Fibroblast of skin of left quadriceps (primary cell): ENCODE measurements at places on chromosomes 7 and 10.

- no peak for DNase-seq
Measured at GRCh38 chr7:143382791-143383641, 1.9 kb downstream of the ZYX start.

DNA sequence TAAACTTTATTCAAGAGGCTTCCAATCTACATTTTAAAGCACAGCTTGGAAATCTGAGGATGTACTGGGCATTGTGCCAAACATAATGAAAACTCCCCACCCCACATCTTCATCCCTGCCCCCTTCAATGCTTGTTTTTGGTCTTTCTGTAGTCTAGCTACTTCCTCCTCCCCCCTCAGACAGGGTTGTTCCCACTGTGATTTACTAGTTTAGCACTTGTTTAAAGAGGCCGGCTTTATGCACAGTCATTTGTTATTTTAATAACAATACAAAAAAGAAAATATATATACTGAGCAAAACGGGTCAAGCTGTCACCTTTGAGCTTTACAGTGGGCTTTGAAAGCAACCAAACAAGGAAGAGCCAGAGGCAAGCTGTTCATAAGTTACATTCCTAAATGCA is 132.6 kb downstream of the CHRM2 start:
- DNase-seq = no peak

GRCh38 chr10:69449841-69450240 is 1.4 kb upstream of the TSPAN15 start:
- DNase-seq = no peak

DNA sequence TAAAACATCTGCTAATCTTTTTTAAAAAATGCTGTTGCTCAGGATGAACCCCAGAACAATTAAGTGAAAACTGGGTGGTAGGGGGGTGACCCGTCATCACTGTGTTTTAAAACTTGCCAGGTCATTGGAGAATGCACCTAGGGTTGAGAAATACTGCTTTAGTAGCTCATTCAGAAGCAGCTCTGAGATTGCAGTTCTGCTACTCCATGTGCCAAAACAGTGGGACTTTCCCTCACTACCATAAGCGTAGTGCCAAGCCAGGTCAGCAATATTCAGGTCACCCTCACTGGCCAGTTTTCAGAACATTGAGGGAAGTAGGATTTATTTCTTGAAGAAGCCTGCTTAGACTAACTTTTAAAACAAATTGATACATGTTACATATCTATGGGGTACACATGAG is 5.2 kb downstream of the STEAP2 start:
- no peak for DNase-seq

DNA sequence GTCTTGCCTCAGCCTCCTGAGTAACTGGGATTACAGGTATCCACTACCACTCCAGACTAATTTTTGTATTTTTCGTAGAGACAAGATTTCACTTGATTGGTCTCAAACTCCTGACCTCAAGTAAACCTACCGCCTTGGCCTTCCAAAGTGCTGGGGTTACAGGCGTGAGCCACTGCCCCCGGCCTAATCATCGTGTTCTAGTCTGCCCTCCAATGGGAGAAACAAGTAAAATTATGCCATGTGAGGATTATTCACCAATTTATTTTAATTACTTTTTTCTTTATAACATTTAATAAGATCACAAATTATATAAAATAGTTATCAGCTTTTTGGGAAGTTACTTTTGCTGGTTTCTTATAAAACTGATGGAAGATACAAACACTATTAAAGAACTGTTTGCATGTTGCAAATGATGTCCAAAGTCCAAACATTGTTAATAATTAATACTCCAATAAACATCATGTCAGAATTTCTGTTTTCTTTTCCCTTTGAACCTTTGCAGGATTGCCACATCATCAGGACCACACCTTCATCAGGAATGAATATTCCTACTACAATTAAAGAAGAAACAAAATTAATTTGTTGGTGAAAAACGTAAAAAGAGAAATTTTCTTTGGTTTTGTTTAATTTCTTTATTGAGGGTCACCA is 786 bp upstream of the AKR1C4 start:
- no peak for DNase-seq

DNA sequence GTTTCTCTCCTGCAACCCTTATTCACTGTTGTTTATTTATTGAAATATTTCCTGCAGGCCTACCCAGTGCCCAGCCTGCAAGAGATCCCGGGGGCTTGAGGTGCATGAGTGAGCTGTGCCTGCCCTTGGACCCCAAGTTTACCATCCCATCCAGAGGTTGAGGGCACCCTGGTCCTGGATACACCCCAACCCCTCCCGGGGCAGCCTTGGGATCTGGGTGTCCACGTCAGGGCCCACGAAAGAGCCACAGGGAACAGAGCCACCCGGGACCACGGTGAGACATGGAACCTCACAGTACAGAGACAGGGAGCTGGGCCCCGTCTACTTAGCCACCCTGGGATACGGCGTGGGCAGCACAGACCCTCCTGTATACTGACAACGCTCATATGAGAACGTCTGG is 28.8 kb upstream of the PDGFA start:
- DNase-seq = no peak

DNA sequence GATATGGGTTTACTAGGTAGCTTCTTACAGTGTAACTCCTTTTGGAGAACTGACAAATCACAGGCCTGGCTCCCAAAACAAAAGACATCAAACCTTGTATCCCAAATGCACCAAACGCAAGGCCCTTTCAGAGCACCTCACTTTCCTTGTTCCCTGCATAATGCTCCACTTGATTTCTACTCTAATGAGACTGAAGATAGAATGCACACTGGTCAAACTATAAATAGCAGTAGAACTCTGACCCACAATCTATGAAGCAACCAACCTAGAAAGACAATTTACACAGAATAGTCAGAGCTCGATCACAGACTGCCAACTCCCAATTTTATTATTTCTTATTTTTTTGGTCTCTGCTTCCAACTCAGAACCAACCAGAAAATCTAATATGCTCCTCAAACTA is 214.4 kb downstream of the CACNA2D1 start:
- DNase-seq = no peak

- peak; percentile 73 for DNase-seq
Measured at GRCh38 chr10:89129911-89130310, 77.2 kb downstream of the CH25H start.

DNA sequence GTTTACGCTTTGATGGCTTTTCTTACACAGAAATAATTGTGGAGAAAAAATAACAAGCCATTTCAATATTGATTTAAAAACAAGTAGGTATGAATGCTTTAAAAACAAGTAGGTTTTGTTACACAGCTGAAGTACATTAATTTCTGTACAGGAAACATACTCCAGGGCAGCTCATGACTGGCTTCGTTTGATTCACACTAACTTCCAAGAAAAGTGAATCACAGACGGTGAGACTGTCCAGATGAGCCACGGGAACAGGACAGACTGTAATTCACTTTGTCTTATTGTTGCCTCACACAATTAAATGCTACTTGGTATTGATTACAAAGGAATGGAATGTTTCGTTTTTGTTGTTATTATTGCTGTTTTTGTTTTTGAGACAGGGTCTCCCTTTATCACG is 26.6 kb upstream of the SNX10 start:
- no peak for DNase-seq

- DNase-seq = no peak
Measured at GRCh38 chr10:18684416-18684815, 25.2 kb downstream of the ARL5B start.

GRCh38 chr10:11610826-11611247 is 613 bp downstream of the USP6NL start:
- DNase-seq = no peak

GRCh38 chr7:64551375-64552142 is 11.3 kb downstream of the ZNF680 start:
- no peak for DNase-seq

GRCh38 chr10:74898201-74898976 is 72.0 kb downstream of the KAT6B start:
- DNase-seq = no peak

DNA sequence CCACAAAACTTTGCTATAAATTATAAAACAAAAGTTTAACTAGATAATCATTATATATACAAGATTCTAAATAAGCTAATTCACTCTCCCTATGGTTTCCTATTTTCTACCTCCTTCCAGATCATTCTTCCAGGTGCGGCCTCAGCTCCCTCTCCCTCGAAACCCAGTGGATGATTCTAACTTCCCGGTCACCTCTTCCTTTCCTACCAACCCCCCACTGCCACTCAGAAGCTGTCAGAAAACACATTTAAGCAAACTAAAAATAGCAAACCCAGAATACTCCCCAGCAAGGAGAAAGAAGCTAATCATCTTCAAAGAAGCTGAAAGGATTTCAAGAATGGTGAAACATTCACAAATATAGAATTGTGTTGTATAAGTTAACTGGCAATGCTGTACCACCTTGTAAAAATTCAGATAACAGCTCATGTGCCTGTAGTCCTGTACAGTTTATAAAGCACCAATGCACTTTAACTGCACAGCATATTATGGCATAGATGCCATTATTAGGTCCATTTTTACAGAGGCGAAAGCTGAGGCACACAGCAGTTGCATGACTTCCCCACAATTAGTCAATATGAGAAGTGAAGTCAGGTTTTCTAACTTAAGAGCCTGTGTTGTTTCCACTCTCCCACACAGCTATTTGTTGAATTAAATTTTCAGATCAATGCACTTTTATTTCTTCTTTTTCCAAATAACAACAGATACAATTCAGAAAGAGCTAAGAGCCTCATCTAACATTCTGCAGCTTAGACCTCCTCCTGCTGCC is 13.7 kb upstream of the DNTT start:
- no peak for DNase-seq

- peak; percentile 85 for DNase-seq
Measured at GRCh38 chr10:454860-455259, 234.6 kb downstream of the DIP2C start.

- no peak for DNase-seq
Measured at GRCh38 chr7:145031162-145031561, 195.3 kb upstream of the TPK1 start.

DNA sequence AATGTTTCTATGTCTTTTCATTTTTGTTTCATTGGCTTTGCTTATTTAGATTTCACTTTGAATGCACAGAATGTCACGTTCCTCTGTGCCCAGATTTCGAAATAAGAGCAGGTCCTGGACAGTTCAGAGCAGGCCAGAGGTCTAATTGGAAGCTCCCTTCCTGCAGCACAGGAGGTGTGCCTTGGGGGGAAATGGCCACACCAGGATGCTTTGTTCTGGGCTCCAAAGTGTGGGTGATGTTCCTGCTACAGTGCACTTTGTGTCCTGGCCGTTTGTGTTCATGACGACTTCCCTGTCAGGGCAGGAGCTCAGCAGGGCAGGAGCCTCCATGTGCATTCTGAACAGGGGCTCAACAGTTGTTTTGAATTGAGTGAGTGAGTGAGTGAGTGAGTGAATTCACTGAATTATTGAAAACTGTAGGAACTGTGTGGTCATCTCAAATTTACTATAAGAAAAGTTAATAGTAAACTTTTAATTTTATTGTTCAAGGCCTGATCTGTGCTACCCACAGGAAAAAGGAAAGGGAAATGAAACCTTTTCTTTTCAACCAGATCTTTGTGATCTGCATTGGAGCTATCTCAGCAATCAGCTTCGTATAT is 109.5 kb upstream of the GJD4 start:
- no peak for DNase-seq

- DNase-seq = no peak
Measured at GRCh38 chr7:85320699-85321476, 134.0 kb upstream of the SEMA3D start.

- no peak for DNase-seq
Measured at GRCh38 chr10:96612055-96612830, 25.4 kb upstream of the TM9SF3 start.

DNA sequence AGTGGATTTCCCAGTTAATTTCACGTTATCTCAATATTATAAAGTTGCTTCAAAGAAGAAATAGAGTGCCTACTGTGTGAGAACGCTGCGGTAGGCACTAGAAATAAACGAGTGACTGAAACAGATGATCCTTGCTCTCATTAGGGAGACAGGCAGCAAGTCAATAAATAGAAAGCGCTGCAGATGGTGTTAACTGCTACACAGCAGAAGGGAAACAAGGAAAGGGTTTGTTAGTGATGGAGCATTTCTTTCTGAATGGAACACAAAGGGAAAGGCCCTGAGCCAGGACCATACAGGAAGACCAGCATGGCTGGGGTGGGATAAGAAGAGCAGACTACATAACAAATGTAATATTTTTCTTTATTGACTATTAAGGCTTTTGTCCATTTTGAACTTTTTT is 235.2 kb downstream of the MALRD1 start:
- no peak for DNase-seq

DNA sequence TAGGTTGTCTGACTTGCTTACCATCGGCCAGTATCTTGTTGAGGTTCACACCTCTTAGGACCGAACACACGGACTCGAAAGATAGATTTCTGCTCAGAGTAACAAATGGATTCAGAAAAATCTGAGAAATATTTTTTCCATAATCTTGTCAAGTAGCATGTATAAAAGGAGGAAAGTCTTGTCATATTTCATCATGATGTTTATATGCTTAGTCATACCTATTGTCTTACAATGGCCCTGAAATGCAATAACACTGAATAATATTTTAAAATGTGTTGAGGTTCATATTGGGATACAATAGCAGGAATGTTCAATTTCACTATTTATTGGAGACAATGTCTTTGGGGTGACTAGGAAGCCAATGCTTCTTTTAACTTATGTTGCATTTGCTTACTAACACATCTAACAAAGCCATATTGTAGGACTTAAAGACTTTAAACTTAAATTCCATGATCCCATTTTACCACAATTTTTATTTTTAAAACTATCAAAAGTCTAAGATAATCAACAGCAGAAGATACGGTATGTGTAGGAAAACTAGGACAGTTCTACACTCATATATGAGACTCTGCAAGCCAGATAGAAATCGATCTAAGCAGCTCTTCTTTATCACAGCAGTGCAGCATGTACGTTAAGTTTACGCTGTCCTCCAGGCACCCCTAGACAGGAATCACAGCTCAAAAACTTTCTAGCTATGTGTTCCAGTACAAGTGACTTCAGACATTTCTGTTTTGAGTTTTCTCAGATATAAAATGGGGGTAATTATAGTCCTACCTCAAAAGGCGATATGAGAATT is 135.7 kb upstream of the CAV2 start:
- no peak for DNase-seq

GRCh38 chr7:124881981-124882380 is 47.6 kb downstream of the POT1 start:
- no peak for DNase-seq
